ENCODE measurements at places on chromosomes 4 and X.

- no peak for DNase-seq
These were observed 115.9 kb downstream of the MAGEC2 start for GRCh38 chrX:142089193-142089592.

- DNase-seq = no peak
These were observed 10.4 kb downstream of the ACOT9 start for GRCh38 chrX:23732704-23733103.

DNA sequence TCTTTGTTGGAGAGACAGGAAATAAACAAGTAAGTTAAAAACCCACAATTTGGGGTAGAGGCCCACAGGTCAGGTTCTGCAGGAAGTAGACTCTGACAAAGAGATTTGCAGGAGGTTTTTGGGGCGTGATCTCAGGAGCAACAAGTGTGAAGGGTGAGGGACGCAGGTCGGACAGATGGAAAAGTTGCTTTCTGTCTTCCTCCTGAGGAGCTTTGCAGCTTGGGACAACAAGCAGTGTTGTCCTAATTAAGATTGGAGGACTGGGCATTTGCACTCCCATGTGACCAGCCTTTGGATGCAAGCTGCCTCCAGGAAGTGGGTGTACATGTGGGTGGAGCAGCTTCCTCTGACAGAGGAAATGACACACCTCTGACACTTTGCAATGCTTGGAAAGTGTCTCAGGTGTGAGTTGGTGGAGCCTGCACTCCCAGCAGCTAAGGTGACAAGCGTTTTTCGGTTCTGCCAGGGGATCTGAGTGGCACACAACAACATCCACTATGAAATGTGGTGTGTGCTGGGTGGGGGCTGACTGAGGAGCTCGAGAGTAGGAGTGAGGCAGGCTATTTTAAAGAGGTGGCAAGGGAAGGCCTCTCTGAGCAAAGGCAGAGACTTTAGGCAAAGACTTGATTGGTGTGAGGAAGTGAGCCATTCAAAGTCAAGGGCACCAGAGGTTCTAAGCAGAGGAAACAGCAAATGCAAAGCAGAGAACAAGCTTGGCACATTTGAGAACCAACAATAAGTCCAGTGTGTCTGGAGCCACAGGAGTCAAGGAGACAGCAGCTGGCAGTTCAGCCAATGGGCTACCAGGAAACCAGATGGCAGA lies 339.8 kb upstream of the GATB start:
- DNase-seq = no peak

GRCh38 chr4:1500966-1501753 lies 94.9 kb upstream of the NKX1-1 start:
- DNase-seq = no peak

DNA sequence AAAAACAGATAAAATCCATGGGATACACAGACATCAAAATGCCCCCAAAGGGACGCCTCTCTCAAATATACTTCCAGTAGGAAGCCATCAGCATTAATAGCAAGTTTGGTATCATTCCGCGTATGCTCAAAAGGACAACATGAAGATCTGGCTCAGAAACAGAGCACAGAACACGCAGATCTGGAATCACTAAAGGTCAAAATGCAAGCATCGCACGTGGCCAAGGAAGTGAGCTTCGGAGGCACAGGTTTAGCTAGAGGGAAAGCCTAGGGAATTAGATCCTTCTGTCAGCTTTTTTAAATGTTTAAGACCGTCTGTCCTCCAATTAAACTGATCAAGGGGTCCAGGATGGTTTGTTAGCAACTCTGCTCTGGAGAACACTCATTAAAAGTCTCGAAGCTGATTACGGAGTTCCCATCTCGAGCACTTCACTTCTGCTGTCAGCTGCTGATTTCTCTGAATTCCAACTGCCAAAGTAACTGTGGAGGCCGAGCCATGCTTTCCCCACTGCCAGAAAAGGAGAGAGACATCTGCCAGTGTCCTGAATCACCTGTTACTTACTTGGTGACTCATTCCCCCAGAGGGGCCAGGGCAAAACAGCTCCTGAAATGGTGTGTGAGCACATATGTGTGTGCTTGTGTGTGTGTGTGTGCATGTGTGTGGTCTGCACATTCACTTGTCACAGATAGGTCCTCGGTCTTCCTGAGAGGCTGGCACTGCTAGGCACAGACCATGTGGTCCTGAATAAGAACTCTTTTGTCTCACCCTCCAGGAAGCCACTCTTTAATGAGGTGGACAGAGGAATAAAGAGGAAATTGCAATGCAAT lies 177.7 kb upstream of the PPARGC1A start:
- DNase-seq = no peak

- DNase-seq = no peak
These were observed 83.5 kb upstream of the AFF2 start for GRCh38 chrX:148416931-148417330.

- no peak for DNase-seq
These were observed 571.1 kb upstream of the DIPK2B start for GRCh38 chrX:45771560-45772340.

DNA sequence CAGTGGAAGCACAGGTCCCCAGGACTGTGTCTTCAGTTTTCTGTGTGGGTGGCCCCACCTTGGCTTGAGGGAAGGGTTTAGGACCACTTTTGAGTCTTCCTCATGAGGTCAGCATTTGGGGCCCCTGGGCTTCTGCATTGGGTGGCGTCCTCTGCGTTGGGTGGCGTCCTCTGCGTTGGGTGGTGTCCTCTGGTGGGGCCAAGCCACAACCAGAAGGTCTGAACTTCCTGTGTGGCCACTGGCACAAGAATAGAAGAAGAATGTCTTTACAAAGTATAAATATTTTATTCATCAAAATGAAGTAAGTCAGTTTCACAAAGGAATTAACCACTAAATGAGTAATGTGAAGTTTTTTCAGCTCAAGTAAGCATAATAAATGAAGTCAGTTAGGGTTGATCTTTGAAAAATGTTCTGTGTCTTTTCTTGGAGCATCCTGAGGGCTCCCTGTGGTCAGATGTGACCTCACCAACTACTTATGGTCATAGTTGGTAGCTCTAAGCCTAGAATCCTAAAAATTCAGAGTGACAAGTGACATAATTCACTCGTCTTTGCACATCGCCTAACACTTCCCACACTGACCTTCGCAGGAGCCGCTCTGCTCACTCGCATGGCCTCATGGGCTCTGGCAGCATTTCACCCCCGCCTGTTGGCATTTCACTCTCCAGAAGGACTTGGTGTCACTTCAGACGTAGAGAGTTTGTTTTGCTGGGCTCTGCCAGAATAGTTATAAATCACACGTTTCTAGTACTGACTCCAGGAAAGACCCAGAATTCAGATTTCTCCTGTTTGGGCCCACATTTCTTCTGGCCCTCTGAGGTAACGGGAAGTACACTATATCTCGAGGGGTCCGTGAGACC lies 39.0 kb upstream of the HGFAC start:
- no peak for DNase-seq

DNA sequence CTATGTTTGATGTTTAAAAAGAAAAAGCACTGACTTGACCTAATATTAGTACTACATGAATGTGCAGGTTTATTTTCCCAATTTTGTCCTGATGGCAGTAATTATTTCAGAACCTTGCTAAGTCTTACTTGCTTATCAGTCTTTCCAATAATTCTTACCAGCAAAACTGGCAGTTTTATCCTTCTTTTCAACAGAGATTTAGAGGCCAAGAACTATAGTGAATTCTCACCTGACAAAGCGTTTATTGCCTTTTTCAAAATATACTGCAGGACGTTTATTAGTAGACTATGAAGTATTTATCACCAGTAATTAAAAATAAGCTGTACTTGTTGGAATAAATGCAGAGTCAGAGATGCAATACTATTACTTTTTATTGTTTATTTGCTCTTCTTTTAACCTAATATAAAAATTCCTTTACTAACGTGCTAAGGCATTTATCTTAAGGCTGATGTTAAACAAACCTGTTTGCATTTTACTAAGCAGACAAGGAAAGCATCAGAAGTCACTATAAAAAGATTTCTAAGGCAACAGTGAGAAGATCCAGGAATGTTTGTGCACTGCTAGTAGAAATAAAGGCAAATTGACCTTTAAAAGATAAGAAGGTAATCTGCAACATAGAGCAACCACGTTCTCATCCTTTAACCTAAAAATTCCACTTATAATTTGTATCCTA lies 80.3 kb upstream of the NOCT start:
- DNase-seq = no peak

- no peak for DNase-seq
These were observed 36.4 kb upstream of the CD99 start for GRCh38 chrX:2654436-2655340.

GRCh38 chr4:4574052-4574451 lies 32.2 kb upstream of the STX18 start:
- DNase-seq = no peak

- DNase-seq = no peak
These were observed 237.4 kb upstream of the UGT8 start for GRCh38 chr4:114361249-114361648.

GRCh38 chrX:16603822-16604221 lies 46.1 kb upstream of the S100G start:
- DNase-seq = no peak

DNA sequence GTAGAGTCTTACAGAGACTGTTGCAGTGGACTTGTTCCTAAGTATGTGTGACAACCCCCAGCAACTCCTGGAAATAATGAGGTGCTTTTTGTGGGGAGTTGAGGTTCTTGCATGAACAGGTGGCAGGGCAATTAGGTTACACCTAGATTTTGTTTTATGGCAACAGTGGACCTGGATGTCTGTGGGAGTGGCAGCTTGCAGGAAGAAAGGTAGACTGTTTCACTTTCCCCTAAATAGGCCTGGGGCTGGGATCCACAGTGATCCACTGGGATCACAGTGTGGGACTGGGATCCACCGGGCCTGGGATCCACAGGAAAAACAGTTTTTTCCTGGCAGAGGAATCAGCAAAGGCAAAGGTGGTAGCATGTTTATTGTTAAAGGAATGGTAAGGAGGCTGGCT lies 18.3 kb upstream of the USP9X start:
- DNase-seq = no peak

- no peak for DNase-seq
These were observed 17.2 kb upstream of the ARSJ start for GRCh38 chr4:113996599-113997177.

- DNase-seq = no peak
These were observed 234.1 kb upstream of the GIMD1 start for GRCh38 chr4:106602711-106603110.

DNA sequence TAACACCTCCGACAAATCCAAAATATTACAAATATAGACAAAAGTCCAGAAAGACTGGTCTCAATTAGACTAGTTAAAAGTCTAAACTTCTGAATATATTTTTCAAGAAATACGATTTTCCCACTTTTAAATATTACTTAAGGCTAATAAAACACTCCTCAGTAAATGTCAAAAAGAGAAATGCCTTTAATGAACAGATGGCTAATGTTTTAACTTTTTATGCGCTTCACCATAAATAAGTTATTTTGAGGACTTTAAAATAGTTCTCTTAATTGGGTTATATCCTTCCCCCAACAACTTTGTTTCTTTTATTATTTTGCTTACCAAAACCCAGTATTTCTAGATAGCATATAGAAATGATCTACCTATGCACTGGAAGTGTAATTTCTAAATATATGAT lies 201.4 kb downstream of the APBB2 start:
- DNase-seq = no peak

DNA sequence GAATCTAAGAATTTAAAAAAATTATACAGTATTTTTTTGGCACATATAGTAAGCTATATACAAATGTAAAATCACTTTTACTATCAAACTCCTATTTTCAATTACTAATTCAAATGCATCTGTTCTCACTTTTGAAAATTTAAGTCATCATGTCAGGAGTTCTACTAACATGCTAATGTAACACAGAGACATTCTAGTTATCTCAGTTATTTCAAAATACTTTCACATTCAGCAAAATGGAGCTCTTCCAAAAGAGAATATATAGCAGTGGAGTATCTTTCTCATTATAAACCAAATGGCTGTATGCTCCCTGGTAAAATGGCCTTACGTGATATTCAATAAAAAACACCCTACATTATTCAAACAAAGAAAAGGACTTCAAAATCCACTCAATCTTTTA lies 42.3 kb downstream of the RFC1 start:
- no peak for DNase-seq

GRCh38 chrX:37846558-37846933 lies 825 bp downstream of the DYNLT3 start:
- DNase-seq = no peak

DNA sequence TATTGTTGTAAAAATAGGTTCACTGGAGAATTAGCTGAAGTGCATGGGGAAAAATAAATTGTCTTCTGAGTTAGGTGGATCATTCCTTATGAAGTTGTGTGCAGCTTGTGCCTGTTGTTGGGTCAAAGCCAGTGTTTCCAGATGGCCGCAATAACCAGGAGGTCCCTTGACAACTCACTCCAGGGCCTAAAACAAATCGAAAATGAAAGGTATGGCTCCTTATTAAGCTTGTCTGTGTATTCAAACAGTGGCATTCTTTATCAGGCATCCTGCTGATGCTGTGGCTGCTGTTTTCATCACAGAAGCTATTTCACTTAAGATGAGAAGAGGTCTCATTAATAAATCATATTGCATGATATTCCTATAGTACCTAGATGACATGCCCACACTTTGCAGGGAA lies 80.2 kb downstream of the GRIA2 start:
- DNase-seq = no peak

DNA sequence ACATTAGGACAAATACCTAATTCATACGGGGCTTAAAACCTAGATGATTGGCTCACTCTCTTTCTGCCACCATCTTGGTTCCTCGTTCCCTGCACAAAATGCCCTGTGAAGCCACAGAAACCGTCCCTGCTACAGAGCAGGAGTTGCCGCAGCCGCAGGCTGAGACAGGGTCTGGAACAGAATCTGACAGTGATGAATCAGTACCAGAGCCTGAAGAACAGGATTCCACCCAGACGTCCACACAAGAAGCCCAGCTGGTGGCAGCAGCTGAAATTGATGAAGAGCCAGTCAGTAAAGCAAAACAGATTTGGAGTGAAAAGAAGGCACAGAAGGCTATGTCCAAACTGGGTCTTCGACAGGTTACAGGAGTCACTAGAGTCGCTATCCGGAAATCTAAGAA lies 34.3 kb downstream of the TRIM61 start:
- no peak for DNase-seq

GRCh38 chr4:36502350-36502749 lies 220.9 kb downstream of the DTHD1 start:
- no peak for DNase-seq

- DNase-seq = no peak
These were observed 13.1 kb downstream of the GASK1B start for GRCh38 chr4:158159718-158160094.

DNA sequence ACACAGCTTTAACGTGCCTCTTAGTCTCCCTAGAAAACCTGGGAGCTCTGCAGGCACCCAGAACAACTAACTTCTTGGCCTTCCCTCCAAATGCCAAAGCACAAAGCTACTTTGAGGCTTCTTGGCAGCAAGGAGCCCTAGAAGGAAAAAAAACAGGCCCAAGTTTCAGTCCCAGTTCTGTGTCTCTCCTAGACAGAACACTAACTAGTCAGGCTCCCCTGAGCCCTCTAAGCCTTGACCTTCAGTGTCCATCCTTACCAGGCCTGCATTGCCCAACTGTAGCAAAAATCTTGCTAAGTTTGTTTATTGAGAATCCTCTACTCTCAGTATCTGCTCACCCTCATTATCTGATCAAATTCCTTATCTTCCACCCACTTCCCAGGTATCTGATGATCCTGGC lies 79.2 kb downstream of the PAPSS1 start:
- no peak for DNase-seq

GRCh38 chr4:80033581-80033980 lies 39.4 kb downstream of the ANTXR2 start:
- DNase-seq = no peak

All from nucleus accumbens (tissue), 56 donors.